ENCODE measurements at places on chromosomes 3 and 15.

DNA sequence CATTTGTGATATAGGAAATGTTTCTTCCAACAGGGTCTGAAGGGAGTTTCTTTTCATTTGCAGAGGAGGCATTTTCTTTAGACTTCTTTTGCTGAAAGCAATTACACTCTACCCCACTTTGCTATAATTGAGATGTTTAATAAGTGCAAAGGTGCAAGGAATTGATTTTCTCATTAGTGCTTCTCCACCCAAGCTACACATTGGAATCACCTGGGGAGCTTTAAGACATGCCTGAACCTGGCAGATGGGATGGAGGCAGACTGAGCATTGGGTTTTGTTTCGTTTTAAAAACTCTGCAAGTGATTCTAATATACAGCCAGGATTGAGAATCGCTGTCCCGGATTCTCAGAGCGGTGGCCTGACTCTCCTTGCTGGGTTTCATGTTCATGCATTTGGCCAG lies 52.1 kb downstream of the MYZAP start:
- DNase-seq, result no peak

DNA sequence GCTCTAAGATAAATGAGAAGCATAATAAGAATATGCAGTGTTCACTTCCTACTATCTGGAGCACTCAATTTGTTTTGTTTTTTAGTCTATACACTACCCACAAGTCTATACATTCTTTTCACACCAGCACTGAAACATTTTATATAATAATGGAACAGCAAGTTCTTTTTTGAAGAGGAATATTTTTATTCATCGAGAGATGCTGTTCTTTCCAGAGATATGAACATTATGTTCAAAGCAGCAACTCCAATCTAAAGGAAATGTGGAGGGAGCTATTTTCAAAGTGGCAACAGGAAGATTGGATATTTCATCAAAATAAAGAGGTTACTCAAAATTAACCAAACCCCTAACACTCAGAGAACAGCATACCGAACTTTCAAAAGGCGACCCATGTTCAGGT lies 16.4 kb upstream of the PYDC2 start:
- no peak for DNase-seq

DNA sequence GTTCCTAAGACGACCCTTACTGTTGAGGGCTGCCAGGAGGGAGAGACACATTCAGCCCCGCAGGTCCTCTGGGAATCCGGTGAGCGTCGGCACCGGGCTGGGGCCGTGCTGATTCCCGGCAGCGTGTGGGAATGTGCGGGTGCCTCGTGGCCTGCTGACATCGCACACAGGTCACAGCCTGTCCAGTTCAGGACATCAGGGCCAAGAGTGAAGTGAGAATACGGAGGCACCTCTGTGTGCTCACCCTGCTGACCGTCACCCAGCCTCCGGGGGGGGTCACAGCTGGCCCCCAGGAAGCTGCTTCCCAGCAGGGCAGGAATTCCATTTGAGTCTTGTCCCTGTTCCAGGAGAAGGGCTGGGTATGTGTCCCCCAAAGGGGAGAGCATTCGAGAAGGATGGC lies 53.6 kb downstream of the PGPEP1L start:
- peak; percentile 4 for DNase-seq

DNA sequence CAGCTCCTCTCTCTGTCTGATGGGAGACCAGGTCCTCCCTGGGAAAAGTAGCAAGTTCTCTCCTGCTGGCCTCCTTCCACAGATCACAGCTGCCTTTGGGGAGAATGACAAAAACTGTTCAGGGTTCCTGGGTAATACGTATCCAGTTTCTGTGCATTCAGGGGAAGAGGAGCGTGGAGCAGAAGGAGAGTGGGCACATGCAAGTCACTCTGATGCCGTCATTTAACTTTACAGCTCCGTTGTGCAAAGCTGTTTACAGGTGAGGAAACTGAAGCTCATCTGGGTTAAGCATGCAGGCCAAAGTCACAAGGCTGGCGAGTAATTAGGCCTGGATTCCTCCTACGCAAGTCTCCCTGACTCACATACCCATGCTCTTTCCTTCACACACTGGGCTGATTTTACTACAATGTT lies 7.5 kb upstream of the TM4SF1 start:
- DNase-seq, result no peak

- DNase-seq, result no peak
These were observed 35.6 kb downstream of the SMAD3 start for GRCh38 chr15:67100801-67101581.

- DNase-seq, result no peak
These were observed 12.5 kb downstream of the TM2D3 start for GRCh38 chr15:101639667-101640066.

DNA sequence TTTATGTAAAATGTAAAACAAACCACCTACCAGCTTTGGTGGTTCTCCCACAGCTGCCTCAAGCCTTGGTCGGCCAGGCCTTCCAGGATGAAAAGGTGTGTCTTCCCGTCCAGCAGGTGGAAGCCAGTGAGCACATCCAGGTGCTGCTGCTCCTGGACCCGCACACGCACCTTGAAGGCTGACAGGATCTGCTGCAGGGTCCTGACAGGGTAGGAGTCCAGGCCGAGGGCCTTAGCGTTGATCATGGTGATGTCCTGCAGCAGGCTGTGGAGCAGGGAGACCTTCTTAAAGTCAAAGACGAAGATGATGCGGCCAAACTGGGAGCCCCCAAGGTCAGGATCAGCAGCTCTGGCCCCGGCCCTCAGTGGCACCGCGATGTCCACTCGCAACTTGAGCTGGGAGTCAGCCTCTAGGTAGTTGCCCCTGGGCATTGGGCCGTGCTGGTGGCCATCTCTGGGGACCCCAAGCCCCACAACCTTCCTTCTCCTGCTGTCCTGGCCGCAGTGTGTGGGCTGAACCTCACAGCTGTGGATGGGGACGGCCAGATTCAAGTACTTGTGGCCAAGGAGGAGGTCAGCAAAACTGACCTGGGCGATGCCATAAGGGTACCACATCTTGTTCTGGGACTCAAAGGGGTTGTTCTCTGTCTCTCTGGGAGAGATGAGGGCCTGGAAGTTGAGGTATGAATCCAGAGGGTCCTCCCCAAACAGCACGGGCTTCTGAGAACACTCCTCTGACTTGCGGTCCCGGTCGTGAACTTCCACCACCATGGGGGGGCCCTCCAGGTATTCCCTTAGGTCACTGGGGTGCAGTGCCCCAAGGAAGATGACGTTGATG lies 48.6 kb downstream of the CFAP92 start:
- DNase-seq, result no peak

DNA sequence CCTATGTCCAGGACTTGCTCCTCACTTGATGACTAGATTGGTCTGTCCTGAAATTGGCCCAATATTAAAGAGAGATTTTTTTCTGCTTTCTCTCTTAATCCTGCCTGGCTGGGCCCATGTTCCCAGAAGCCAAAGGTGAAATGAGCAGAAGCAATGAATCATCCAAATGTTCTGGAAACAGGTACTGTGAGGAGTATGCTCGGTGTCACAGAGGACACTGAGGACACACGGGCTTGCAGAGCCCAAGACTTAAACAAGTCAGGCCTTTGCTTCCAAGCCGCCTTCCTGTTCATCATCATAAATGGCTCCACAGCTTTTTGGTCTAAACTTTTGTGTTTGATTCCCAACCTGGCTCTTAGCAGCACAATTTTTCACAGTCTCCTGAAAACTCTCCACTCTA lies 31.4 kb downstream of the EIF3J start:
- no peak for DNase-seq

DNA sequence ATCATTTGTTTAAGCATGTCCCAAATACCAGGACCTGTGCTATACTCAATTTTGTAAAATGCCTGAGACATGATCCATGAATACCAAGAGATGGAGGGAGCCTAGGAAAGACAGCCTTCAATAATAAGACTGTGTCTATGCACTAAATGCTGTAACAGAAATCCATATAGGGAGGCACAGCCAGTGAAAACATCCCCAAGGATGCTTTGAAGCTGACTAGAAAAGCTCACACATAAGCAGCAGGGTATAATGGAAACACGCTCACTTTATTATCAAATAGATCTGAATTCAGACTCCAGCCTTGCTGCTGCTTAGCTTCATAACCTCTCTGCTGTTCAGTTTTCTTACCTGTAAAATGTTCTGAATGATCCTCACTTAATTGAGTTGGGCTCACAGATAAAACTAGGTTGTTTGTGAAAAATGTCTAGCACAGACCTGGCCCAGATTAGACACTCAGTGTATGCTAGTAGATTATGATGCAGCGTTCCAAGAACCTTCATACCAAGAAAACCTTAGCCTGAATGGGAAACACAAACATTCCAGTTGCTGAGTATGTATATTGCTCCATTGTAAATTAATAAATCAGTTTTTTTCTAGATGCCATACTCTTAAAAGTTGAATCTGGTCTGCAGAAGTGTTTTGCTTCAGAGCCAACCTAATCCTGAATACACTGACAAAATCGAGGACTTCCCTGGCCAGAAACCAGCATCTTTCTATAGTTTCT lies 3.8 kb upstream of the LARP6 start:
- DNase-seq, result no peak

All from substantia nigra (tissue), 51 donors.